ENCODE measurements at places on chromosomes 2 and 18.

- DNase-seq = no peak
These were observed 65.6 kb downstream of the ZFP36L2 start for GRCh38 chr2:43160778-43161177.

DNA sequence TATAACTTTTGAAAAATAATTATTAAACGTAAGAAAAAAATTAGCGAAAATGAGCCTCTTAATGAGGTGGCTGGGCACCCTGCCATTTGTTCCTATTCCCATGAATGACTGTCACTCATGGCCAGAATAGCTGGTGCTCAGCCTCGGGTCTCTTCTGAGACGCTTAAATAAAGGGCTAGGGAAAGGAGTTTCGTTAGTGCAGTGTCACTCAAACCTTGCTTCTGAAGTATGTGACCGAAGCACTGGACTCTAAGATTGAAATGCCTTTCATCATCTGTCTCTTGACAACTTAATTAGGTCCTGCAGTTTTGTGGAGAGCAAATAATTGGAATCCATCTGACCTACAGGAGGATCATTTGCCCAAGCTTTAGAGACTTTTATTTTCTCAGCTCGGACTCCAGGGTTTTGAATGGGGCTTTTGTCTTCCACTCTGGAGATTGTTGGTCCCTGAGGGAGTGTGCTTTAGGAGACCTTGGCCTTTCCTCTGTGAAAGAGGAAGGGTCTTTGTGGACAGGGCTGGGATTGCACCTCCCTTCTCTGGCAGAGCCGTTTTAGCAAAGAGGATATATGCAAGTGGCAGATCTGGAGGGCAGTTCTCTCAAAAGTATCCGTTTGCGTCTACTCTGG, 42.3 kb upstream of the FHOD3 start:
- DNase-seq = no peak

- DNase-seq = peak; percentile 34
These were observed 55.1 kb upstream of the ACSL3 start for GRCh38 chr2:222805591-222806304.

DNA sequence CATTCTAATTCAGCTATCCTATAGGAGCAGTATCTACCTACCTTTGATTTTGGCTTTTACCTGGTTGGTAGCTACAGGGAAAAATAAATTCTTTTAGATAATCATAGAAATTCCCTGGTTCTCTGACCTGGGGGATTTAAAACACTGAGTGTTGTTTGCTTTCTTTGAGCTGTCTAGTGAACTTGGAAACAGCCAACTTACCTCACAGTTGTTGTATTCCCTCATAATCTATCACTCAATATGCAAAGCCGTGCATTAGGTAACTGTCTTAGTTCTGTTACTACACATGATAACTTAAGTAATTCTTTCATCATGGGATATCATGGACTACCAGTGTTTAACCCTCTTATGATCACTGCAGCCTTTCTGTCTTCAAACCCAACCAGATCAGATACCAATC, 127.8 kb downstream of the TTC27 start:
- no peak for DNase-seq

DNA sequence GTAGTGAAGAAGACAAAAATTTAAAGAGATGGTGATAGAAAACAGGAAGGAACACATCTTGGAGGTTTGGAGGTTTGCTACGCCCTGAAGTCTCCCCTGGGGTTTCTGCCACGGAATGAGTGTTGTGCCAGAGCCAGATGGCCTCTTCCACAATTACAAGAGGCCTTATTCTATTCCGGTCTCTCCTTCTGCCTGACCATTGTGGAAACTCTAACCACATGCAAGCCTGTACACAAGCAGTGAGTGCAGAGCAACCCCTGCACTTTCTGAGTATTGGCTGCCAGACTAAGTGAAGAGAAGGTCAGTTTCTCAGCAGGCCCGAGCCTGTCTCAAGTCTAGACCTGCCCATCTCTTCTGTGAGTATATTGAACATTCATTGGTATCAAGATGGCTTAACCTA, 22.7 kb upstream of the MYO1B start:
- DNase-seq = no peak

GRCh38 chr2:179612108-179612507, 249.3 kb downstream of the ZNF385B start:
- peak; percentile 93 for DNase-seq

DNA sequence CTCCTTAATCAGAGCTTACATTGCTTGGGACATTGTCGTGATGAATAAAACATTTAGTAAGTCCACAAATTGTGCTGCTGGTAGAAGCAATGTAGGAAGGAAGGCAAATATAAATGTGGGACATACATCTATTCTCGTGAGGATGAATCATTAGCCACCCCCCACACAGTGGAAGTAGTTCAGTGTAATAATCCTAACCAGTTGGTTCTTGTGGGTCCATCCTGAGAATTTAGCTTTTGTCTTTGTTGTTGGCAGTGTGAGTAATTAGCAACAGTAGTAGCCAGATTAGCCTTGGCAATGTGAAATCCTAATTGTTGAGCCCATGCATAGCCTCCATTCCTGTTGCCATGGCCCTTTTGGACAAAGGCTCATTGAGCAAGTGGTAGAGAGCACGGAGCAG, 532.1 kb downstream of the FBXO15 start:
- DNase-seq = no peak

DNA sequence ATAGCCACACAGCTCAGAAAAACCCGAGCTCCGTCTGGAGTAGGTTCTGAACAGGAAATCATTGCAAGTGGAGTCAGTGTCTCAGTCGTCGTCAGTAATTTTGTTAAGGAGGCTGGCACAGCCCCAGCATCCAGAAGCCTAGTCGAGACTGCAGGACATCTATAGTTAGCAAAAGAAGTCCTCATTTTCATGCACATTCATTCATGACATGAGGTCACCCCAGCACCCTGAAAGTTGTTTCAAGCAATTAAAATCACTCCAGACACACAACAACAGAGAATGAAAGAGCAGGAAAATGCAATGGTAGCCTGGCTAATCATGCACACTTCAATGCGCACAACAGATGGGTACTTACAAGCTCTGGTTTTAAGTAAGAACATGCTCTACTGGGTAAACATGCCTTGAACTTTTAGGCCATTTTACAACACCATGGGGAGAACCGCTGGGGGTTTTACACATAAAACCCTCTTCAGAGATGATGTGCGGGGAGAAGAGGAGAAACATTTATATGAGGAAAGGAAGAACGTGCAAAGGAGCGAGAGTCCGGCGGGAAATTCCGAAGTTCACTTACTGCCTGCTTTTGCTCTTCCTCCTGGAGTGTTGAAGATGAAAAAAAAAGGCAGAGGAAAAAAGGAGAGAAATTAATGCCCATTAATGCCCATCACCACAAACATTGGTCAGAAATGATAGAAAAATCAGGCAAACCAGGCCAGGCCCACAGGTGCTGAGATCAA, 77.4 kb upstream of the DNMT3A start:
- no peak for DNase-seq

GRCh38 chr18:49018554-49019445, 68.0 kb upstream of the SMAD7 start:
- no peak for DNase-seq

DNA sequence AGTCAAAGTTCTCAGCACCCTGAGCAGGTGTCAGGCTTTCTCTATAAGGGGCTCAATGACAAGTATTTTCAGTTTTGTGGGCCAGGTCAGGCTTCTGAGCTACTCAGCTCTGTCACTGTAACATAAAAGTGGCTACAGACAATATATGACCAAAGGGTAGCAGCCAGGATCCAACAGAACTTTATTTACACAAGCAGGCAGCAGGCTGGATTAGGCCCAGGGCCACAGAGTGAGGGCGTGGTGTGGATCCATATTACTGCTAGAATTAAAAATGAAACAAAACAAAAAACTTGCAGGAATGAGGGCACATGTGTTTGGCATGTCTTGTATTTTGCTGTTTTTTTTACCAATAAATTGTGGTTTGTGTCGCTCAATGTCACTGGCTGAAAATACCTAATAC, 143.7 kb downstream of the EIPR1 start:
- no peak for DNase-seq

GRCh38 chr2:105144941-105145300, 96.6 kb upstream of the GPR45 start:
- no peak for DNase-seq
